Activated naive CD4-positive, alpha-beta T cell treated with anti-CD3 and anti-CD28 coated beads, Interleukin-2, amount 50 U/mL, for 16 hours (primary cell): ENCODE measurements at places on chromosomes 2 and 18.

DNA sequence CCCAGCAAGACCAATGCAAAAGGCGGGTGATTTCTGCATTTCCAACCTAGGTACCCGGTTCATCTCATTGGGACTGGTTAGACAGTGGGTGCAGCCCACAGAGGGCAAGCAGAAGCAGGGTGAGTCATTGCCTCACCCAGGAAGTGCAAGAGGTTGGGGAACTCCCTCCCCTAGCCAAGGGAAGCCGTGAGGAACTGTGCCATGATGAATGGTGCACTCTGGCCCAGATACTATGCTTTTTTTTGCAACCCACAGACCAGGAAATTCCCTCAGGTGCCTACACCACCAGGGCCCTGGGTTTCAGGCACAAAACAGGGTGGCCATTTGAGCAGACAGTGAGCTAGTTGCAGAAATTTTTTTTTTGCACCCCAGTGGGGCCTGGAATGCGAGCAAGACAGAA, 662.6 kb upstream of the ACVR2A start:
- peak; percentile 15 for DNase-seq

DNA sequence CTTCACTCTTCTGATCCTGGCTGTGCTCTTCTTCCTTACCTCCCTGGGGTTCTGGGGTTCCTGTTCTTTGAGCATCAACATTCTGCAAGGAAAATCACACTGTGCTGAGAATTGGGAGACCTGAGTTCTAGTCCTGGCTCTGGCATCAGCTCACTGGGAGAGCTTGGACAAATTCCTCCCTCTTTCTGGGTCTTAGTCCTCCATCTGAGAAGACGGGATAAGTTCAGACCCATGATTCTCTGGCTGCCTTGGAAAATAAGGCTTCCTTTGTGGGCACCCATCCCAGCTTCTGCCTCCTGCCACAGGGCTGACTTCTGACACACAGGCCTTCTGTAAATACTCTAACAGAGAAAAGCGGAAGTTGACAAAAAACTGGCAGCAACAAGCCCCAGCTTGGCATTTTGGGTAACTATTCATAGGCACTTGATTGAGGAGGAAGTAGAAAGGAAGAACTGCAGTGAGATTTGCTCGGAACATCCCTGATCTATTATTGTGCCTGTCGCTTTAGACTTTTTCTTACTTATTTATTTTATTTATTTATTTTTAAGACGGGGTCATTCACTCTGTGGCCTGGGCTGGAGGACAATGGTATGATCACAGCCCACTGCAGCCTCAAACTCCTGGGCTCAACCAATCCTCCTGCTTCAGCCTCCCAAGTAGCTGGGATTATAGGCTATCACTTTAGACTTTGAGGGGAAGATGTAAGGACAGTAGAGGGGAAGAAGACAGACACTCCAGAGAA, 7.9 kb downstream of the PCBP1 start:
- peak; percentile 38 for DNase-seq

GRCh38 chr2:159035790-159036411, 67.5 kb downstream of the TANC1 start:
- no peak for DNase-seq

DNA sequence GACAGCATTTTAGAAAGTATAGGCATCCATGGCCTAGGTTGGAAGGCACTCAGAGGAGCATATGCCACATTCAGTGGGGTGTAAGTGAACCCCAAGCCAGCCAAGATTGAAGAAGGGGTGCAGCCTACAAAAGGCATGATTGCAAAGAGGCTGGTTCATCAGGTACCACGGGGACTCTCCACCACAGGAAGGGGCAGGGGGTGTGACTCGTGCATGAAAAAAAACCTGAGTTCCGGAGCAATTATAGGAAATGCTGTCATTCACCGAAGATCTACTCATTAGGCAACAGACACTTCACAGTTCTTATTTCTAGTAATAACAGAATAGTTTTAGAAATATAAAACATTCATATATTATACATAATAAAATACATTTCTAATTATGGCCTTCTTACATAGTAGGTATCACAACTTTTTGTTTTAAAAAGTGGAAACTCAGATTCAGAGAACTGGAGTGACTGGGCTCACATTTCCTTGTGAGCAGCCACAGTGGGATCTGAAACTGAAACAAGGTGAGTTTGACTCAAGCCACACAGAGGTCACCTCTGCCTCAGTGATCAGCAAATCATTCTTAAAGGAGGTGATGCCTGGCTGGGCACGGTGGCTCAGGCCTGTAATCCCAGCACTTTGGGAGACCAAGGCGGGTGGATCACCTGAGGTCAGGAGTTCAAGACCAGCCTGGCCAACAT, 188.4 kb upstream of the GYPC start:
- no peak for DNase-seq

GRCh38 chr2:175957845-175958244, 44.2 kb downstream of the LNPK start:
- DNase-seq, result no peak

DNA sequence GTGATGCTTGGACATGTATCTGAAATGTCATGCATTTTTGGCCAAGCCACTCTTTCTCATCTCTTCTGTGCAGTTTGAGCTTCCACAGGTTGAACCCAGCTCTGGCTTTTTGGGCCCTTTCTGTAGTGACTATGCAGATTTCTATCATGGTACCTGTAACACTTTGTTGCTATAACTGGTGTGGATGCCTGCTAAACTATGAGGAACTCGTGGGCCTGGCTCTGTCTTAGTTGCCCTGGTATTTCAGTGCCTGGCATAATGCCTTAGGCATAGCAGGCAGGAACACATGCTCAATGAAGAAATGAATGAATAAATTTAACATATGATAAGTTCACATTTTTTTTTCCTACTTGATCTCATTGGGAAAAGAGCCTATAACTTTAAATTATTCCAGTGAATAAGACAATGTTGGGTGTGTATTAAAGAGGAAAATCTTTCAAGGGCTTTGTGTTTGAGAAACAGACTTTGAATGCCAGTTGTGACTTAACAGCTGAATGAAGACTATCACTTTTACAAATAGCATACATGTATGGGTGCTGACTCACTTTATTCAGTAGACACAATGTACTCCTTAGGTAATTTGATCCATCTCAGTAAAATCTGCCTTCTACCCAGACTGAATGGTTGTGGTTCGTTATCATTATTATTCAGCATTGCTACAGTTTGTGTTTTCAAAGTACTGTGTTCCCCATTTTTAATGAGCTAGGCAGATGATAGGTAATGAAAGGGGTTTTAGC, 86.4 kb upstream of the MAP4K3 start:
- DNase-seq, result no peak

GRCh38 chr2:168086851-168087250, 160.5 kb downstream of the STK39 start:
- DNase-seq, result no peak

DNA sequence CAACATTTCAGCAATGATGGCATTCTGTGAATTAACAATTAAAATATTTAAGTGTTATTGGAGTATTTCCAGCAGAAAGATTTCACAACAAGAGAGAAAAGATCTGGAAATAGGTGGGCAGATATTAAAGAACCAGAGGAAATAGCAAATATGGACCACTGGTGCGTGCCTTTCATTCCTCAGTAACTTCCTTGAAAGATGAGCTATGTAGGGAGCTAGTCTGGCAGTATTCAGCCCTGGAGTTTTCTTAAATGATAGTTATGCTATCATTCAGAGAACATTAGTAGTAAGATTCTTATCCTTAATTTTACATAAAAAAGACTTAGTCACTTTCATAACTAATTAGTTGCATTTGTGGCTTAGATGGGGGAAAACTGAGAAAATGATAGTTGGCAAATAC, 41.5 kb downstream of the TANC1 start:
- DNase-seq, result no peak
